Astrocyte of the cerebellum (primary cell): ENCODE measurements at places on chromosomes 5 and 9.
A peak's percentile ranks its signal among the peaks of the same experiment; 100 is the strongest.

- no peak for DNase-seq
These were observed 138.6 kb upstream of the PPP2R2B start for GRCh38 chr5:147017191-147017590.

GRCh38 chr5:175347027-175347426, 97.0 kb downstream of the DRD1 start:
- peak; percentile 87 for DNase-seq

DNA sequence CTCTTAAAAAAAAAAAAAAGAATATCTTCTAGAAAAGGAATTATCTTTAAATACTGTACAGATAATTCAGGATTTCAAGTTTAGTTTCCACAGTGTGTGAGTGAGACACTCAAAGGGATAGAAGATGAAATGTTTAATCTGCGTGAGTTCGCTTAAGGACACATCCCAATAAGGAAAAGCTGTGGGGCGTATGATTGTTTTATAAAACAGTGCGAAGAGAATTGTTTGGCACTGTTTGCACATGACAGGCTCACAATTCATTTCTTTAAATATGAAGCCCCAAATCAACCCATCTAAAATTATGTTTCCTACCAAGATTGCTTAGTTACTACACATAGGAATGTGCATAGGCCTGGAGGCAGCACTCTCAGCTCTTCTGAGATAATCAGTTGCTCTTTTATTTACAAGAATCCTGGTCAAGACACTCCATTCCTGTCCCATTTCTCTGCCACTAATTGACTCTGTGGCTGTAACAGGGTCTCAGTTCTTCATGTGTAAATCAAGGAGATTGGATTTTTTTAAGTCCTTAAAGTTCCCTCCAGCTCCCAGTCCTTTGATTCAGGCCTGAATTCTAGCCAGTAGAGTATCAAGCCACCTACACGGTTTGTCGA, 60.1 kb downstream of the BHMT start:
- no peak for DNase-seq

DNA sequence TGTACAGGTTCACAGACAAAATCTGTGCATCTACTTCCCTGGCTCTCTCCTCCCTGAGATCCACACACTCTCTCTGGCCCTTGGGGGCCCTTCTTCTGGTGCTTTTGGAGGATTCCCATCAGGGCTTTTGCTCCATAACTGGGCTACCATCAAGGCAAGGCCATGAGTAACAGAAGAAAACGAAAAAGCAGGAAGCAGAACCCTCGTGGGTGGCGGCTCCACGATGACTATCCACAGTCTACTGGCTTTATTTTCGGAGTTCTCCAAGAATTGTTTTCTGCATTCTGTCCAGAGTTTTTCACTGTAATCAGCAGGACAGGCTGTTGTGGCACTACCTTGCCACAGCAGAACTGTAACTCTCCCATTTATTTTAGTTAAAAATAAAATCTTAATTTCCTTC, 19.9 kb downstream of the PNPLA7 start:
- no peak for DNase-seq

DNA sequence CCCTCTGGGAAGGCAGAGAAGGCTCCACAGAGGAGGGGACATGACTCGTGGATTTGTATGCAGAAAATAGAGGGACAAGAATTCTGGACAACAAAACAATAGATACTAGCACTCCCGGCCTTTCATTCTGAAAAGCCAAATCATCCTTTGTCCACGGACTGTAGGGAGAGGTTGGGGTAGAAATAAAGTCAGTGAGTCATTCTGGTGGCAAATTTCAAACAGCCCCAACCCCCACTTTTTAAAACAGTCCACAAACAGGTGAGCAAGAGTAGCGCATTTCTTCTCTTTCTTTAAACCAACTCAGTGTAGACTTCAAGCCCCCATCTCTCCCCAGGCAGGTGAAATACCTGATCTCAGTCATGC, 56.1 kb downstream of the PTPDC1 start:
- no peak for DNase-seq

- DNase-seq: no peak
These were observed 400.9 kb upstream of the MEF2C start for GRCh38 chr5:89283728-89284493.
